ENCODE measurements at places on chromosomes 1 and 21.
A peak's percentile ranks its signal among the peaks of the same experiment; 100 is the strongest.

- DNase-seq: no peak
Observed at GRCh38 chr1:5151511-5151910, 497.1 kb downstream of the AJAP1 start.

- DNase-seq: no peak
Observed at GRCh38 chr1:175842550-175842949, 99.2 kb upstream of the TNR start.

- DNase-seq: no peak
Observed at GRCh38 chr1:184988506-184988905, 14.2 kb upstream of the NIBAN1 start.

DNA sequence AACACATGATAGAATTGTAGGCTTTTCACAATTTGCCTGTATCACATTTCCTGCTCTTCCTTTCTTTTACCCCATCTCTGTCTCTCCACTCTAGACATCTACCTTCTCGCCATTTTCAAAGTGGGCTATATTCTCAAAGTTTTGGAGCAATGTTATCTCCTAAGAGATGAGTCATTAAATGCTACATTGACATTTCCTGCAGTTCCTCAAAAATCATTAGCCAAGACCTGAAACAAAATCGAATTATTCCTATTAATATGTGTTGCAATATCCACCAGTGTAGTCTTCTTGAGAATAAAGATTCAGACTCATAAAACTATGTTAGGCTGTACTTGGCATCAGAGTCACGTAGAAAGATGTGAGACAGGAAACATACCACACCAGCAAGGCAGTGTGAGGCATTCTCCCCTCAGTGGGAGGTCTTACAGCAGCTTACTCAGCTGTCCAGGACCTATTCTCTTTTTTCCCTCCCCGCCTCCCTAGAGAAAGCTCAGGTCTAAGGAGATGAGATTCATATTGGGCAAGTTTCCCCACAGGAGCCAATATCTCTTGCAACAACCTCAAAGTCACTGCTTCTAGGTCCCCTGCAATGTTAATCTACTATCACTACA is 38.8 kb downstream of the FRRS1 start:
- no peak for DNase-seq

GRCh38 chr1:216904471-216904870 is 181.2 kb upstream of the ESRRG start:
- DNase-seq: no peak

GRCh38 chr1:41754540-41754939 is 164.2 kb downstream of the HIVEP3 start:
- DNase-seq: no peak

- no peak for DNase-seq
Observed at GRCh38 chr1:7567376-7567775, 203.7 kb upstream of the VAMP3 start.

DNA sequence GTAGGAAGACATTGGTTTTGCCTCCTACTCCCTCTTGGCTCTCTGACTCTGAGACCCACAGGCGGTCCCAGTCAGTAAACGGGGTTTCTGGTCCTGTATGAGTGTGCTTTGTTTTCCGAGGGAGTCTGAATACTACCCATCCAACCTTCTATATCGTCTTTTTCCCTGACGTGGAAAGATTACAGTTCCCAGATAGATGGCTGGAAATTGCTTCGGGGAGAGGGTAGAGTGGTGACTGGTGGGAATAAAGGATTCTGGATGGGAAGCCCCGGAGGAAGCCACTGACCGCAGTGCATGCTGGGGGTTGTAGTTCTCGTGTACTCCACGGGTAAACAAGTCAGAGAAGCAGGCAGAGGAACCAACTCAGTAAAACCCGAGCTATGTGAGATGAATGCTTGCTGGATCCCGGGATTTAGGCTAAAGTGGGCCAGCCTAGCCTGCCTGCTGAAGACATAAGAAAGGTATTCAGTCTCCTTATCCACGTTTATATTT is 66.2 kb upstream of the IRF2BP2 start:
- DNase-seq: peak; percentile 49

- DNase-seq: no peak
Observed at GRCh38 chr1:65512383-65512782, 91.9 kb downstream of the LEPR start.

- no peak for DNase-seq
Observed at GRCh38 chr1:183210681-183211080, 24.6 kb downstream of the LAMC2 start.

DNA sequence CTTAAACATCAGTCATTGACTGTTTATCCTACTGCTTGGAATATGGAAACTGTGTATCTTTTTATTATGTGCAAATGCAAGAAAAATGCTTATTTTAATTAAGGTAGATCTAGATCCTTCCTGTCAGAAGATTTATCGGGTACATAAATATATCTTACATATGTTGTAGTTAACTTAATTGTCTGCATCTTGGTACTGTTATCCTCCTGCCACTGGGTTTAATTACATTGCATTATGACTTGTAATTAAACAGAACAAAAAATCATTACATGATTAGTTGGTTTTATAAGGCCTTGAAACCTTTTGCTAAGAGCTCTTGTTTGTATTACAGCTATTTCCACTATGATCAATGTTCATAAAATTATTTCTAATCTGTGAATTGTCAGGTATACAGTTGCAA is 211.2 kb downstream of the PTGER3 start:
- DNase-seq: no peak

GRCh38 chr1:39076799-39077148 is 50.6 kb downstream of the NDUFS5 start:
- no peak for DNase-seq

GRCh38 chr1:209627027-209627731 is 25.0 kb downstream of the LAMB3 start:
- no peak for DNase-seq

- DNase-seq: no peak
Observed at GRCh38 chr1:72763481-72763880, 481.1 kb upstream of the NEGR1 start.

- no peak for DNase-seq
Observed at GRCh38 chr1:115890580-115890979, 49.7 kb upstream of the NHLH2 start.

DNA sequence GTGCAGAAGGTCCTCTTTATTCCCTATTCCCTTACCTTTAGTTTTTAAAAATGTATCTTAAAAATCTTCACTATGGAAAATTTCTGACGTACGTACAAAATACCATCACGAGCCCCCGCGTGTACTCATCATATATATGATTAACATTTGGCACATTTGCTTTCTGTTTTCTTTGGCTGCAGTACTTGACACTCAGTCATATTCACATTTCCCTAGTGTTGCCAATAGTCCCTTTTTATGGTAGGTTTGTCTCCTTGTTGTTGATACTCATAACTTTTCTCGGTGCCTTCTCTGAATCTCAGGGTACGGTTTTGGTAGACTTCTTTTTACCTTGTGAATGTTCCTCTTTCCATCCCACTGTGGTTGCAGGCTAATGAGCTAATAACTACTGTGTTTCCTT is 23.3 kb downstream of the KDM4A start:
- DNase-seq: no peak

DNA sequence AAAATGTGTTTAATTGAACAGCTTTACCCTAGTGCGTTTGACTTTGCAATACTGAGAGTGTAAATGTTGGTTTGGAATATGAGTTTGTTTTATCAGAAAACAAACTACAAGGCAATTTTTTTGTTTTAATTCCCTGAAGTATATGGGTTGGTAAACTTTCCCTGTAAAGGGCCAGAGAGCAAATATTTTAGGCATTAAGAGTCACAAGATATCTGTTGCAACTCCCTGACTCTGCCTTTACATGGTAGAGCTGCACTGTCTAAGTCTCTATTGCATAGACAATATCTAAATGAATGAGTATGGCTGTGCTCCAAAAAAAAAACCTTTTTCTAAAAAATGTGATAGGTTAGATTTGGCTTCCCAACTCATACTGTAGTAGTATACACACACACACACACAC is 115.1 kb upstream of the PBX1 start:
- no peak for DNase-seq

DNA sequence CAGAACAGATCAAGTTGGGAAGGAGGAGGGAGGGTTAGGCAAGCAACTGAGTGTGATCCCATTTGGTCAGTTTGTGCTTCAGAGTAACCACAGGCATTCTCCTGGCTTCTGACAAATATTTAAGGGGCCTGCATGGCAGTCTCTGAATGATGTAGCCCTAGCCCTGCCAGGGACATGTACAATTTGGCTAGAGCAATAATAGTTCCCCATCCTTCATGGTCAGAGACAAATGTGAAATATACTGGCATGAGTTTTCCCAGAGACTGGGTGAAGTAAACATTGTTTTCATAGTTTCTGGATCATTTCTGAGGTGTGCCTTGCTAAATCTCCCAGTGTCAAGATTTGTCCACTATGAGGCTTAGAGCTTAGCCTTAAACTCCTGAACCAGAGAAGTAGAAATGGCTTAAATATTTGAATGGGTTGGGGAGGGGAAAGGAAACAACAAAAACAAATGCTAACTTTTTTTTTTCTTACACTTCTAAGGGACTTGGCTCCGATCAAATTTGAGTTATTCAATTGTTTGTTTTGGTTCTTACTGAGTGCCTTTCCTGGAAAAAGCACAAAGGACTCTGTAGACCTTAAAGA is 42.0 kb upstream of the UBE2U start:
- DNase-seq: no peak

DNA sequence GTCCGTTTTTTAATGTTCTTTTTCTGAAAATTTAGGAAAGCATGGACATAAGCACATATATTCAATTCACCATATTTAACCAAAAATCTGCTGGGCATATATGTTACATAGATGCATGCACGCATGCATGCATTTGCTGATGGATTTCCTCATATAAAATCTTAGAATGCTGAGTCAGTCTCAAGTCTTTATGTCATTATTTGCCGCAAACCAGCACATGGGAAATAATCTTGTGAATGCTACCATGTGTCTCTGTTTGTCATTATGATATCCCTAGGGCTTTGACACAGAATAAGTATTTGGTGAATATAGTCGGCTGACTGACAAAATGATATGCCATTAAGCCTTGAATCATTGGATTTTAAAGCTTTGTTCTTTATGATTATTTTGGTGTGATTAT is 776.5 kb downstream of the KCNT2 start:
- no peak for DNase-seq

GRCh38 chr1:224540535-224540934 is 75.6 kb upstream of the CNIH3 start:
- DNase-seq: no peak

Data from NCI-H446 treated with DMSO at 0.1 percent for 48 hours (cell line).